Activated CD4-positive, alpha-beta memory T cell treated with anti-CD3 and anti-CD28 coated beads for 36 hours (primary cell): ENCODE measurements at places on chromosomes 5 and 9.

- DNase-seq = no peak
Measured at GRCh38 chr5:115895821-115896220, 54.1 kb downstream of the AP3S1 start.

DNA sequence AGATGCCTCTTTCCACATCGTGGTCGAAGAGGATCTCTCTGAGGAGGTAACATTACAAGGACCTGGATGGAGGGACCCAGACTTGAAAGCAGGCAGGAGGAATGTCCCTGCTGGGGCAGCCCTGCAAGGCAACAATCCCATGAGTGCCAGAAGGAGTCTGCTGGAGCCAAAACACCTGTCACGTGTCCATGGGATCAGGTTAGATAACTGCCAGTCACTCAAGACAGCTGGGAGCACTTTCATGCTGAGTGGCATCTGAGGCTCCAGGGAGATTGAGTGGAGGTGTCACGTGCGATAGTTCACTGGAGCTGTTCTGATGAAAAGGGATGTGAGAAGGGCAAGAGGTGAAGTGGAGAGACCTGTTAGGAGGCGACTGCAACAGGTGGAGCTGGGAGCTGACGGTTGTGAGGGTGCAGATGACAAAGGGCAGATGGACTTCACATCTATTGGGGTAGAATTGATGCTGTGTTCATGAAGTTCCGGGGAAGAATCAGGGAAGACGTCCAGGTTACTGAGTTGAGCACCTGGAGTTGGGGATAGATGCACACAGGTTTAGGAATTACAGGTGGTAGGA, 68.4 kb downstream of the ICE1 start:
- DNase-seq = no peak

DNA sequence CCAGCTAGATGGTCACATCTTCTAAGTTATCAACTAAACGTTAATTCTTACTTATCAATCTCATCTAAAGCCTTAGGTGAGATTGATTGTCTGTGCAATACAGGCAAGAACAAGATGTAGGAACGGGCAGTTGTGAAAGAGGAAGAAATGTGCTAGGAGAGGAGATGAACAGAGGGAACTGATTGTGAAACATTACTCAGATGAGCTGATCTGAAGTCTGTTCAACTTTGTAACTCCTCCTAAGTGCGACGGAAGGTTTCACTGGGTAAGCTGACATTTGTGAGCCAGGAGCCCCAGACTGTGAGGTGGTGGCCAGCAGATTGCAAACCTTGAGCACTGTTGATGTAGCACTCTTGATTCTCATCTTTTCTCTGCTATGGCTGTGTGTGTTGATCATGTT, 204.1 kb downstream of the CD180 start:
- no peak for DNase-seq

DNA sequence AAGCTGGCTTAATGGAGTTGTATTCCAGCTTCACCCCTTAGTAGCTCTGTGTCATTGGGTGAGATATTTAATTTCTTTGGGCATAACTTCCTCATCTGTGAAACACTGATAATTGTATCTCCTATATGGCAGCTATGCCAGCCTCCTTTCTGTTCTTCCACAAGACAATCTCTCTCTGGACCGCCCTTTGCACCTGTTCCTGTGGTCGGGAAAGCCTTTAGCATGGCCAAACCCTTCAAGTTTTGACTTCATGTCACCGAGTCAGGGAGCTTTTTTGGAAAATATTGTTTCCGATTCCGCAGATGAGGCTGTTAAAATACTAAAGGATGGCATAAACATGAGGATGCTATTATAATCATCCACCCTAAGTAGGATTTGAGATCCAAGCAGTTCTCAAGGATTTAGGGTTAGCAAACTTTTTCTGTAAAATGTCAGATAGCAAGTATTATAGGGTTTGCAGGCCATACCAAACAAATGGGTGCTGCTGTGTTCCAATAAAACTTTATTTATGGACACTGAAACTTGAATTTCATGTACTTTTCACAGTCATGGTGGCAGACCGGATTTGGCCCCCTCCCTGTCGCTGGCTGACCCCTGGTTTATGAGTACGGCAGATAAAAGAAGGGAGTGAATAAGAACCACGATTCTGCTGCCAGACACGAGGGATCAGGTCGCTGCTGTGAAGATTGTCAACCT, 695 bp upstream of the NDFIP1 start:
- no peak for DNase-seq

GRCh38 chr5:87361031-87361445, 51.7 kb downstream of the CCNH start:
- DNase-seq = no peak

GRCh38 chr9:15873573-15874177, 320.8 kb downstream of the CCDC171 start:
- no peak for DNase-seq

GRCh38 chr9:91483189-91483691, 59.6 kb upstream of the NFIL3 start:
- no peak for DNase-seq

GRCh38 chr5:81763294-81763928, 12.5 kb upstream of the SSBP2 start:
- DNase-seq = no peak

DNA sequence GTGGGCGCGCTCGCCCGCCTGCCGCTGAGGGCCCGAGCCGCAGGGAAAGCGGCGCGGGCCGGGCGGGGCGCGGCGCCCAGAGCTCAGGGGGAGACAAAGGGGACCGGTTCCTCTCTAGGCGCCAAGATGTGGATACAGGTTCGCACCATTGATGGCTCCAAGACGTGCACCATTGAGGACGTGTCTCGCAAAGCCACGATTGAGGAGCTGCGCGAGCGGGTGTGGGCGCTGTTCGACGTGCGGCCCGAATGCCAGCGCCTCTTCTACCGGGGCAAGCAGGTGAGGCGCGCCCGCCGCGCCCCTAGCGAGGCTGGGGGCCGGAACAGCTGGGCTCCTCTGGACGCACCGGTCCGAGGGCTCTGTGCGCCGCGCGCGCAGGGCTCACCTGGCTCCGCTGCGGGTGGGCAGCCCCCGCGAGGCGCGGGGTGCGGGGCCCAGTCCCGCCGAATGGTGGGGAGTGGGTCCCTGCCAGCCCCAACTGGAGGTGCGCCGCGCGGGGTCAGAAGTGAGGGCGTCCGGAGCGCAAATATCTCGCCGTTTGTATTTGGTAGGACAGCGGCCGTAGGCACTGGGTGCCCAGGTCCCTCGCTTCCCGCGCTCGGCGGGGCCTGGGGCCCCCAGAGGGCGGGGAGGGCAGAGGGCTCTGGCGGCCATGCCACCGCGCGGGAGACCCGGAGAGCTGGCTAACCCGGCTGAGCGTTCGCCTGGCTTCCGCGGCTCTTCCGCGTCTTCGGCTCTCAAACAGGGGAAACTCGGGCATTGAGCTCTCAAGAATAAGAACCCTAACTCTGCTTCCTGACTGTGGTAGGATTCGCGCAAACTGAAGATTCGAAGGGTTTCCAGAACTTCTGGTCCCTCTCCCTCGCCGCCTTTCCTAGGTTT, 607 bp downstream of the UHRF2 start:
- DNase-seq = peak; percentile 54

DNA sequence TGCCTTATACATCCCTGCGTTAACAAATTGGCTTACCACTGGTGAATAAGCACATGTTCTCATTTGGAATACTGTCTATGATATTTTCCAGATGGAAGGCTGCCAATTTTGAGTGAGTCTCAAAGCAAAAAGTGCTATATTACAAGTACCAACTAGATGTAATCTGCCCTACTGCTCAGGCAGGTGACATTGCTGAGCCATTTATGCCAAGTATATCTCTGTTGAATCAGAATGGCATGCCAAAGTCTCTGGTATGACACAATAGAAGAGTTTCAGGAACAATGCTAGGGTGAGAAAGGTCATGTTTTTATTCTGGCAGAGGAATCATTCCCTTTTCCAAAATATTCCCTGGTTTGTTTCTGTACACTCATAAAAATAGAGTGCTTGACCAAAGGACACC, 356.5 kb downstream of the CDH9 start:
- DNase-seq = no peak

DNA sequence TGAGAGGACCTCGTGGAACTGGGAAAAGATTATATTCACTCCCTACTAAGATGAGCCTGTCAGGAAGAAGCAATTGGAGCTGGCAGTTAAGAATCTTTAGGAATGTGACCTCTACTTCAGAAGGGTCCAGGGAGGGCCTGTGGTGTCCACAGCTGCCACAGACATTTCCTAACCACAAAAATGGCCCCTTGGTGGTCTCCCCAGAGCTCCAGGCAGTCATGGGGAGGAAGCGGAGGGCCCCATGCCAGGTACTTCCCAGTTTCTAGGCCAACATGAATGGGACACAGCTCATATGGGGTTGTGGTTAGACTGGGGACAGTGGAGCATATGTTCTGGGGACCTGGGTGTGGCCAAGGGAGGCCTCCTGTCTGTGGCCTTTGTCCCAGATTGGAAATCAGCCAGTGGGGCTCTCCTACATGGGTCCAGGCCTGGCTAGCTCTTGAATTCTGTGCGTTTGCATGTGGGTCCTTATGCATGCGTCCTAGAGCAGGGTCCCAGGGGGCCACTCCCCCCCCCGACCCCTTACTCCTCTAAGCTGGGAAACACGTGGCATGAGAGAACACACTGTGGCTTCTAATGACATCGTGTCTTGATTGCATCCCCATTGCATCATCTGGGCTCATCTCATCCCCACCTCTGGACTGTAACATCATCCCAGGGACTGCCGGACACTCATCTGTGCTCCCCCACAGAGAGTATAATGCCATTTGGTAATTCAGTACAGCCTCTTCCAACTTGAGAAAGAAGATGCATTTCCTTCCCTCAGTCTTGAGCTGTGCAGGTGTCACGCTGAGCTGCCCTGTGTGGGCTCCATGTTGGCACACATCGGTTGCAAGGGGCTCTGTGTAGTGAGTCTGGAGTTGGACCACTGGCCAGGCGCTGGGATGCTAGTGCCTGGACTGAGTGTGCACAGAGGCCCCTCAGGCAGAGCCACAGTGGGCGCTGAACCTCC, 31.3 kb downstream of the IRF1 start:
- DNase-seq = peak; percentile 45

- peak; percentile 39 for DNase-seq
Measured at GRCh38 chr5:98933445-98934072, 4.8 kb upstream of the CHD1 start.

DNA sequence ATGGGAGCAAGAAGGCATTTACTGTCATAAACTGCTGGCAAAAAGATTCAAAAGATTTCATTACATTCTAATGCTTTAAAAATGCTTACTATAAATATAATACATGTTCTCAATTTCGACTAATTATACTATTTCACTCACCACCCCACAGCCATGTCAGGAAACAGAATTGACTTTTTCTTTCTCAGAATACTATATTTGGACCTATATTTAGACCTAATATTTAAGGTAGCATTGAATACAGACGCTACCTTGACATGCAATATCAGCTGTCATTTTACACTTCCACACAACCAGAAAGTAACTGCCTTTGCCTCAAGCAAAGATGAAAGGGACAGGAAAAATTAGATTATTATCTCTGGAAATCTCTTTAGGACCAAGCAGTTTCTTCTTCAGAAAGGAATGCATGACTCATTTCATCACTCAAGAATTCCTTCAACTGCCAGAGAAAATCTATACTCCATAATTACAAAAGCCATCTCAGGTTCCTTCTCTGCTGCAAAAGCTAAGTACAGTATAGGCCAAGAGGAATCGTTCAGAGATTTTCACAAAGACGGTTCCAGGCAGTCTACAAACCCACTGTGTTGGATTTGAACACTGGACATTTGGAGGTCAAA, 11.8 kb upstream of the UBE2QL1 start:
- no peak for DNase-seq

- no peak for DNase-seq
Measured at GRCh38 chr5:43020399-43020746, 19.7 kb downstream of the ANXA2R start.

DNA sequence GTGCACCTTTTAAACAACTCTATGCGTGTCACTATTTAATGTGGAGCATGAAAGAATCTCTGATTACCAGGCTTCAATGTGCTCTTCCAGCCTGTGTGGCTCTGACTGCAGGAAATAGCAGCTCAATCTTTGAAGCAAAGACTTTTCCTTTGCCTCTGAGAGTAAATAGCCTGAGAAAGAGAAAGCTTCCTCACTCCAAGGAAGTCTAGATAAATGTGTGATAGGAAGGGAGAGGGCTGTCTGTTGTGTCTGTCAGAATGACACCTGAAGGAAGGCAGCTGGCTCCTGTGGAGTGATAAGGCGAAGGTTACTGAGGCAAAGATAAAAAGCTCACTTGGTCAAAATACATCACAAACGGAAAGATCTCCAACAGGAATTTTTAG, 205.3 kb upstream of the HAPLN1 start:
- no peak for DNase-seq

DNA sequence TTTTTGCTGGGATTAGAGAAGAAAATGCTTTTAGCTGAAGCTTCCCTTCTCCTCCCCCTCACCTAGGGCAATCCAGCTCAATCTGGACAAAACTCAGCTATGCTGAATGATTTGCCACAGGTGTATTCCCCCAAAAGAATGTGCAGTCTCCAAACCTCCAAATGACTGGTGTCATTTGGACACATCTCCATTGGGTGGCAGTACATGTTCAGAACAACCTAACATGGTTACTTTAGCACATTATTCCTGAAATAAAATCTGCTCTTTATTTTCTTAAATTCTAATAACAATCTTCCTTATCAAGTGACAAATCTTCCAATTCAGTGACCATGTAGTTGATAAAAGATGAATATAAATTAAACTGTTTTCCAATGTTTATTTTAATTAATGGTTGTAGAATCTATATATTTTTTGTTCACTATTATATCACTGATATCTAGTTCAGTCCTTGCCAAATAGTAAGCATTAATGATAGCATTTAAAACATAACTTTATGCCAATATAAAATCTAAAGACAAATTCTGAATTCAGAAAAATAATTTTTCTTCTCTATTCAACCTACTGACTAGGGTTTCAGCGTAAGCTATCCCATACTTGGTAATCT, 61.3 kb upstream of the MOCS2 start:
- no peak for DNase-seq

DNA sequence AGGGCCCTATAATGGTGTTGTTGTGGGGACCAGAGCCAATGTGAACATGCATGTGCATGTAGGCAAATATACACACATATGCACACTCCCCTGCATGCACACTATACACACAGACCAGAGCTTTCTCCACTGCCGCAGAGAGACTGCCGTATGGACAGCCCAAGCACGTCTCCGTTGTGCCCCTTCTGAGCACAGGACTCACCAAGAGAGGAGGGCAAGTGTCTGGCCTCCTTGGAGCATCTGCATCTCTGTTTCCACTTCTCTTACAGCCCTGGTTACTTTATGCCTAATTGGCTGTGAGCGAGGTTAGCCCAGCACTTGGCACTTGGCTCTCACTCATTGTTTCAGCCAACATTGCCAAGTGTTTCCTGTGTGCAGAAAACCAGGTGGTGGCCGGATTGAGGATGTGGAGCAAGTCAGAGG, 30.4 kb downstream of the CSF2 start:
- DNase-seq = peak; percentile 54
